ENCODE measurements at places on chromosomes 12 and 14.

GRCh38 chr14:104940526-104941150 lies 16.0 kb downstream of the PLD4 start:
- DNase-seq: no peak

DNA sequence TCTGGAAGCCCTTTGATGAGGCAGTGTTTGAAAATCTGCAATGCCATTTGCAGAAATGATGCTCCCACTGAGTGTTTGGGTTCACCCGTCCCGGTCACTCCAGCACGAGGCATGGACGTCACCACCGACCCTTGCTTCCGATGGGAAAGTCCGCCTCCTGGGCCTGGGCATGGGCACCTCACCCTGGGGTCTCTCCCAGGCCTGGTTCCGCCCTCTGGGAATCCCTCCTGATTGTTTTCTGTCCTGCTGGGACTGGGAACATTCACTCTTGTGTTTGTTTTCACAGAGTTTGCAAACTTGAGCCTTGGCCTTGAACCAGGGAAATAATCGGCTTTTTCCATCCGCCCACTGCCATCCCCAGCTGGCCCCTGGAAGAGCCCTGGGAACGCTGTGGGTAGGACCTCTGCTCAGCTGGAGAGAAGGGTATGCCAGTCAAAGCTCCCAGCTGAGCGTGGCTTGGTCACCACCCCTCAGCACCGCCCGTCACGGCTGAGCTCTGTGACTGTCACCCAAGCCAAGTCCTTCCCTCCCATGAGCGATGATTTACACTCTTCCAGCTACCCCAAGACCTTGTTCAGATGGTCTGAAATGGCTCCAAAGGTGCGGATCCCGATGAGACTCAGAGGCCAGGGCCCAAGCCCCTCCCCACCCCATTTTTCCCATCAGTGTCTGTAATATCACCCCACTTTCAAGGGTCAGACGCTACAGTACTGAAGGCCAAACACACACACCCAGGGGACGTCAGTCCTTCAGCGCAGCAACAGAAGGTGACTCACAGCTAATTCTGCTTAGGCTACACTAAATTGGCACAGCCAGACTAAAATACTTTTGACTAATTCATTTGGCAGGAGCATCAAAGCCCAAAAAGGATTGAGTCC lies 34.1 kb upstream of the FZD10 start:
- DNase-seq: no peak

GRCh38 chr12:89346741-89347324 lies 5.5 kb downstream of the DUSP6 start:
- no peak for DNase-seq

- DNase-seq: no peak
Observed at GRCh38 chr12:130288691-130289090, 49.0 kb upstream of the PIWIL1 start.

DNA sequence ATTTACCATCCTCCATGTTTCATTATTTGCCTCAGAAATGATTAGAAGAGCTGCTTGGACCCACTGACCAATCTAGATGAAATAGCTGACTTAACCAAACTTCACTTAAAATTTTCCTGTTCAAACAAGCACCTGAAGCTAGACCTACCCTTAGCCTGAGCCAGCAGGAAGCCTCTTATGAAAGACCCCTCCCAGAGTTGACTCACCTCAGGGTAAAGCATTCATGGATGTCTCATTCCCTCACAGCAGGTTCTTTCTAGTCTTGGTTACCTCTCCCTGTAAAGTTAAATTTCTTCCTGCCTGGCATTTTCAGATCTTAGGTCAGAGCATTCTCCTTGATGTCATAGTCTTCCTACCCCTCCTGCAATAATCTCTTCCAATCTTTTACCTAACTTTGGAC lies 1209.8 kb downstream of the FLRT2 start:
- DNase-seq: no peak

DNA sequence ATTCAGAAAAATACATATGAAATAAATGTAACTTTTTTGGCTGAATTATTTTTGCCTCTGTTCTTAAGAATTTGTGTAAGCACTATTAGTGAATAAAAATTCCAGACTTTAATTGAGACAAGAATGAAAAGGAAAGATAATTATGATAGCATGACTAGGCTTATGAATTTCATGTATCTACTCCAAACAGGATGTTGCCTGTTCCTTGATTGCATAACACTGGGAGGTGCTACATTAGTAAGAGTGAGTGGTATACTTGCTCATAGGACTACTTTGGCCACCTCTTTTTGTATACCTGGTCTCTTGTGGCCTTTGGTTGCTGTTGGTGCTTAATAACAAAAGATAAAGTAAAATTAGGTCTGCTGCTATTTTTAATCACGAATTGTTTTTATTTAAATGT lies 112.8 kb downstream of the NAV3 start:
- DNase-seq: no peak

DNA sequence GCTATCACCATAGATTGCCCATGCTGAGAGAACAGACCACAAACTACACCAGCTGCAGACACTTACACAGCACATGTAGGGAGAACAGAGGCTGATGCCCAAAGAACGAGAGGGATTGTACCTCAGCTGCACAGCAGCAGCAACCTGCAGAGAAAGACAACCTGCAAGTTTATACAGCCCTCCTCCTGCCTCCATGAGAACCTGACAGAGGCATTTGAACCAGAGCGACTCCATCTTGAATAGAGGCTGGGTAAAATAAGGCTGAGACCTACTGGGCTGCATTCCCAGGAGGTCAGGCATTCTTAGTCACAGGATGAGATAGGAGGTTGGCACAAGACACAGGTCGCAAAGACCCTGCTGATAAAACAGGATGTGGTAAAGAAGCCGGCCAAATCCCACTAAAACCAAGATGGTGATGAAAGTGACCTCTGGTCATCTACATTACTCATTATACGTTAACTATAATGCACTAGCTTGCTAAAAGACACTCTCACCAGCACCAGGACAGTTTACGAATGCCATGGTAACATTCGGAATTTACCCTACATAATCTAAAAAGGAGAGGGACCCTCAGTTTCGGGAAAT lies 262.4 kb upstream of the HMGA2 start:
- DNase-seq: no peak

- DNase-seq: no peak
Observed at GRCh38 chr14:20489093-20489994, 16.0 kb upstream of the RNASE10 start.

DNA sequence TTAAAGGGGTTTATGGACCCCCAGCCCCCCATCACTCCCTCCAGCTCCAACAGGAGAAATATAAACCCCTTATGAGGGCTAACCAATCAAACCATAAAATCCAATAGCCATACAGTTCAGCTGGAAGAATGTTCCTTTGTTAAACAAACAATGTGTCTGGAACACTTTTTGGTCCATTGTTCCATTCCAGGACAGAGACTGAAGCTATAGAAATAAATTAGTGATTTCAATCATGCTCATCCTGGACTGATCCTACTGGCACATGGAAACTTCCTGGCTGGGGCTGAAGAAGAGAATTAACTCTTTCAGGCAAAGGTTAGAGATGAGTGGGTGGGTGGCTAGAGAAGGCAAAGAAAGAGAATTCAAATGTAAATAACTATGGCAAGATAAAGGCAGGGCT lies 63.4 kb downstream of the ANO2 start:
- no peak for DNase-seq

DNA sequence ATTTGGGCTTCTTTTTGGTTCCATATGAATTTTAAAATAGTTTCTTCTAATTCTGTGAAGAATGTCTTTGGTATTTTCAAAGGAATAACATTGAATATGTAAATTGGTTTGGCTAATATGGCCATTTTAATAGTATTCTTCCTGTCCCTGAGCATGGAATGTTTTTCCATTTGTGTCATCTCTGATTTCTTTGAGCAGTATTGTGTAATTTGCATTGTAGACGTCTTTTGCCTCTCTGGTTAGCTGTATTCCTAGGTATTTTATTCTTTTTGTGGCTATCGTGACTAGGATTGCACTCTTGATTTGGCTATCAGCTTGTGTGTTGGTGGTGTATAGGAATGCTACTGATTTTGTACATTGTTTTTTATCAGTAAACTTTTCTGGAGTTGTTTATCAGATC lies 601.9 kb downstream of the SNAPC1 start:
- DNase-seq: no peak

DNA sequence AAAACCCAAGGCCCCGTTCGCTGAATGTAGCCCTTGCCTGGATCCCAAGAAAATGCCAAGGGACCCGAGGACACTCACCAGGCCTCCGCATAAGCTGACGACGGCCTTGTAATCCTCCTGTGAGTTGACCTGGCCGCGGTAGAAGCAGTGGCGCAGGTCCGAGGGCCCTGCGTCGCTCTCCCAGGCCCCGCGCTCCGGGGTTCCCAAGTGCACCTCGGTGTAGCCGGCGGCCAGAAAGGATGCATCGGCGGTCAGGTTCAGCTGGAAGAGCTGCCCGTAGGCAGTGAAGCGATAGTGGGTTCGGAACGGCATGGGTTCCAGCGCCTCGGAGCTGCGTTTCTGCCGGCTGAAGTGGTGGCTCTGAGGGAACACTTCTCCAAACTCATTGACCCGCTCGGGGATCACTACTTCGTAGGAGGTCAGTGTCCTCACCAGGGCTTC lies 1.2 kb downstream of the ADAMTS20 start:
- DNase-seq: no peak

DNA sequence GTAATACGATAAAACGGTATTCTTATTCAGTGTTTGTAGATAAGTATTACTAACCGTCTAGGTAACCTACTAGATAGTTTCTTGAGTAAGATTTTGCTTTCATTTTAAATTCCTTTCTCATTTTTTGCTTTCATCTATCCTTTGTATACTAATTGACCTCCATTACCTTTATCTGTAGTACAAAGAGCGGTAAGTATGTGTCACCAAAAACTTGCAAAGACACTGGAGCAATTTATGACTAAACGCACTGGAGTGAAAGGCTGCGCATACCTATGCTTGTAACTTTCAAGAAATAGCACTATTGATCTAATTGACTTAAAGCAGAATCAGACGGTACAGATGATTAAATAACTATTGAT lies 1.7 kb downstream of the ARHGAP5 start:
- DNase-seq: no peak

GRCh38 chr14:81450976-81451375 lies 50.9 kb upstream of the STON2 start:
- DNase-seq: no peak

DNA sequence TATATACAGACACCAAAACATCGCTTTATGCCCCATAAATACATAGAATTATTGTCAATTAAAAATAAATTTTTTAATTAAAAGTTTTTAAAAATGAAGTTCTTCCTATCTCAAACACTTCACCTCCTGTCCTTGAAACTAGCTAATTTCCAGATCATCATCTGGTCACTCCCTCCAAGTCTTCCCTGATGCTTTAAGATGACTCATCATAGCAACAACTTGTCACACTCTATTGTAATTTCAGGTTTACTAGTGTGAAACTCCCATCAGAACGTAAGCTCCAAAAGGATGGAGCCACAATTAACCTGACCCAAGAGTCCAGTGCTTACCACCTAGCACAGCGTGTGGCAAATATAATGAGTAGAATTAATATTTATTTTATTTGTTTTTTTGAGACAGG lies 16.3 kb downstream of the GXYLT1 start:
- DNase-seq: no peak

GRCh38 chr14:63277591-63278183 lies 41.0 kb downstream of the GPHB5 start:
- DNase-seq: no peak

DNA sequence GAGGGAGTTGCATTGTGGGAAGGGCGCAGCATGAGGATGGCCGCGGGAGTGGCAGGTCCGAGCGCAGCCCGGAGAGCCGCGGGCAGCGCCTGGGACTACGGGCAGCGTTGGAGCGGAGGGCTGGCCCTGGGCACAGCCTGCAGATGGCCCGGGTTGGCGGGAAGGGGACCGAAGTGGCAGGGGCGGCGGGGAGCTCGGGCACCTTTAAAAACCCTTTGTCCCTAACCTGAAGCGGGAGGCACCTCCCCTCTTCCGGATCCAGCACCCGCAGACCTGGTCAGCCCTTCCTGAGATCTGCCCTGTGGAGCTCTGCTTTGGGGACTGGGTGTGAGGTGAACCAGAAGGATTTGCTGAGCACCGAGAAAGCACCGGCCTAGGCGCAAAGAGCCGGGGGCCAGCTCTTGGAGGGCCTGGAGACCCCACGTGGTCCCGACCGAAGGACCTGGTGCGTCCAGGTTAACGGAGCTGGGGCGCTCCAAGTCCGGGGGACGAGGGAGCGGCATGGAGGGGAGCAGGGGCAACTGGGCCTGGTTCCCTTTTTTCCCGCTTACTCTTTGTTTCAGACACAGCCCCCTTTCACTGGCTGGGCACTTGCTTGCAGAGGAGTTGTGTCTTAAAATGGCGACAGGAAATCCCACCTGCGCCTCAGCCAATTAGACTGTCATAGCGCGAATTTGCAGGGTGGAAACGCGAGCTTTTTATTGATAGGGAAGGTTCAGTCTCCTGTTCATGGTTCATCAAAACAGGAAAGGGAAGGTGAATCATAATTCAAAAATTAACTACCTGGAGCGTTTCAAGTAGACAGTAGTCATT lies 792 bp upstream of the SLC38A1 start:
- DNase-seq: peak; percentile 62

DNA sequence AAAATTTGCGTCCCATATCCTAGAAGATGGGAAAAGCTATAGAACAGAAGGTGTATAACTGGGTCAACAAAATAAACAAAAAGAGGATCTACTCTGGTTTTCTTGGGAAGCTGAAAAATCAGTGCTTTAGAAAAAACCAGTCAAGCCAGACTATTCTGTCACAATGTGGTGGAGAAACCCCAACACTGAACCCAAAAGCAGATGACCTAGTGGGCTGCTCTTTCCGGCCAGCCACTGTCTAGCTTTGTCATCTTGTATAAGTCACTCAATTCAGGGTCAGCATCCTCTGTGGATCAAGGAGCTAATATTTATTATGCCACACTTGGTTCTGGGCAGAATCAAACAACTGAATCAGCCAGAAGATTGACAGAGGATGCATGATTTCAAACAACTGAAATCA lies 26.6 kb upstream of the TMCC3 start:
- DNase-seq: no peak

DNA sequence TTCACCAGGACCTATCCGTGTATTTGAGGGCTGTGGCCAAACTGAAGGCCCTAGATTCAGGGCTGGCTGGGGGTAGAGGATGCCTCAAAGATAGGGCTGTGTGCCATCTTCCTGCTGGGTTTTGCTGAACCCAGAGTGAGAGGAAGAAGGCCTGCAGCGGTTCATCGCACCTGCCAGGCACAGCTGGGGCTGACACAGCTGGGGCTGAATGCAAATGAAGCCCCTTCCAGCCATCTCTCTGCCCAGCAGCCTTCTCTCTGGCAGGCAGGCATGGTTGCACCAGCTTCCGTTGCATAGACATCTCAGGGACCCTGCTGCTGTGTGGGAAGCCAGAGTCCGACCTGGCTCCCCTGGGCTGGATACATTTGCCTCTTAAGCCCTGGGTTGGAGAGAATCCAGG lies 152.4 kb downstream of the TSPAN9 start:
- DNase-seq: no peak

GRCh38 chr14:56216626-56217379 lies 98.6 kb downstream of the PELI2 start:
- DNase-seq: no peak
